ENCODE measurements at places on chromosomes 3 and 15.

- no peak for DNase-seq
Measured at GRCh38 chr15:85318732-85319076, 61.7 kb upstream of the AKAP13 start.

DNA sequence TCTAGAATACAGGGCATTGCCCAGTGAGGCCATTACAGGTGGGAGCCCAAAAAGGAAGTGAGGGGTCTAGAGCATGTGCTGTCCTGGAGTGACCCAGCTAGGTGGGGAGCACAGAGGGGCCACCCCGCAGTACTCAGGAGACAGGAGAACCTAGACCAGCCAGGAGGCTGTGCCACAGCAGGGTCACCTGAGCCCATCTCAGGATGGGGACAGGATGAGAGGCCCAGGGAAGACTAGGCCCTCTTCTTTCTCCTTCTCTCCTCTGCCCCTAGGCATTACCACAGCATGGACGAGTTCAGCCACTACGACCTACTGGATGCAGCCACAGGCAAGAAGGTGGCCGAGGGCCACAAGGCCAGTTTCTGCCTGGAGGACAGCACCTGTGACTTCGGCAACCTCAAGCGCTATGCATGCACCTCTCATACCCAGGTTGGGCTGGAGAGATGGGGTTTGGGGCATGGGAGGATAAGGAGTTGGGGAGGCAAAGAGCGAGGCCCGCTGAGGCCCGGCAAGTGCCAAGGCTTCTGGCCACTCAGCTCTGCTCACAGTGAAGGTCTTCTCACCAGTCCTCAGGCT, 20.6 kb downstream of the LOXL1 start:
- no peak for DNase-seq

GRCh38 chr15:58369261-58369701, 62.5 kb upstream of the LIPC start:
- no peak for DNase-seq

GRCh38 chr15:48992096-48992495, 28.4 kb upstream of the SHC4 start:
- DNase-seq = no peak

- DNase-seq = no peak
Measured at GRCh38 chr3:4571690-4572334, 78.7 kb downstream of the ITPR1 start.

DNA sequence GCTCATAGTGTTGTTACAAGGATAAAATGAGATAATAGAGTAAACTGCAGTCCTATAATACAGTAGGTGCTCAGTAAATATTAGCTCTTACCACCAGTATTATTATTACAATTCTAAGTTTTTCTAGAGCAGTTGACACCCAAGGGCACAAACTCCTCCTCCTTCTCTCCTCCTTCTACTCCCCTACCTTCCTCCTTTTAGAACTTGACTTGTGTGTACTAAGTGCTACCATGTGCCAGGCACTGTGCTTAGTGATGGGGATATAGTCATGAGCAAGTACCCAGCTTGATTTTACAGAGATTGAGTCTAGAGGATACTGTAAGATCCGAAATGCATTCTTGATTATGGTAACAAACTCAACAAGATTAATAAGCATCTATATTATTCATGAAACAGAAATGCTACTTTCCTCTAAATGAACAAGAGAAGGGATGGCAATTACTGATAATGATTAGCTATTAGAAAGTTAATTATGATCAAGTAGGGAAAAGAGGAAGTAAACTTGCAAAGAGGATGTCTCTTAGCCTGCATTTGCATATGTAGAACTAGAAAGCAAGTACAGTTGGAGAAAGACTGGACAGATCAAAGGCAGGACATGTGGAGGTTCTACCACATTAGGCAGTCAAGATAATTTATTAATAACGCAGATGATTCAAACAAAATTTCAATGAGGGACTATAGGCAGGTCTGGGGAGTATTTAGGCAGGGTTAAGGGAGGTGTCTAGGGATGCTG, 72.3 kb downstream of the CLDN11 start:
- DNase-seq = no peak

DNA sequence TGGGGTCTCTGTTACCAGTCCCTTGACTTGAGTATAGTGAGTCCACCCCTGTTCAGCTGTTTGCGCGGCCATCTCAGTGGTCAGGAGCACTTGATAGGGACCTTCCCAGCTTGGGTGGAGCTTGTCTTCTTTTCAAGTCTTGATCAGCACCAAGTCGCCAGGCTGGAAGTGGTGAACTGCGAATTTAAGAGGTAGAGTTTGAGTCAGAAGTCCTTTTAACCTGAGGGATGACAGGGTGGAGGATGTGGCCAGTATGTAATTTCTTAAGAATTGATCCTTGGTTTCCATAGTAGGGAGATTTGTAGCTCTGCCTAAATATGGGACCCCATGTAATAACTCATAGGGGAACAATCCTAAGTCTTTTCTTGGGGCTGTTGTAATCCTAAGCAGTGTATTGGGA, 86.3 kb upstream of the XCR1 start:
- no peak for DNase-seq

DNA sequence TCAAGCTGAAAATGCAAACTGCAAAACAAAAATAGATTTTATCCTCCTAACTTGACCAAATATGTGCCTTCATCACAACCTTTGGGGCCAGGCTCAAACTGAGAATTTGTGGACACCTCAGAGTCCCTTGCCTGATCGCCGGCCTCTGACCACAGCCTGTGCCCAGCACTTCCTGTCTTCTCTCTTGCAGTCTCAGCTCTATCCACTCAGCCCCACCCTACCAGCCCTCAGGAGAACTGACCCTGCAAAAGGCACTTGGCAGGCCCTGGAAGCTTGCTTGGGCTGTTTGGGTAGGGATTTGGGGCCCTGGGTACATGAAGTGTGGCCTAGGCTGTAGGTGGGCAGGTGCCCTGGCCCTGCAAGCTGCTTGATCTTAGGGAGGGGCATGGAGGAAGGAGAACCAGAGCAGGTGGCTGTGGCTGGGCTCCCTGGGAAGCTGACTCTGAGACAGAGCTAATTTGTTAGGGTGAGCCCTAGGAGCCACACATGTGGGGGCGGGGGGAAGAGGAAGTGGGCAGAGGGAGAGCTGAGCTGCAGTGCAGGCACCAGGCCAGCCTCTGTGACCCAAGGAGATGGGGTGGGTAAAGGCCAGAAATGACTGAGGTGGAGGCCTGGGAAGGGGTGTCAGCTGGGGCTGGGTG, 8.6 kb downstream of the CLEC3B start:
- peak; percentile 11 for DNase-seq

GRCh38 chr15:82533801-82534200, 6.5 kb downstream of the RPS17 start:
- DNase-seq = no peak

- DNase-seq = no peak
Measured at GRCh38 chr15:75235051-75235673, 23.0 kb upstream of the GOLGA6C start.

GRCh38 chr15:33007303-33007855, 187.1 kb downstream of the FMN1 start:
- DNase-seq = no peak

- no peak for DNase-seq
Measured at GRCh38 chr3:175764722-175765121, 905.6 kb downstream of the NAALADL2 start.

DNA sequence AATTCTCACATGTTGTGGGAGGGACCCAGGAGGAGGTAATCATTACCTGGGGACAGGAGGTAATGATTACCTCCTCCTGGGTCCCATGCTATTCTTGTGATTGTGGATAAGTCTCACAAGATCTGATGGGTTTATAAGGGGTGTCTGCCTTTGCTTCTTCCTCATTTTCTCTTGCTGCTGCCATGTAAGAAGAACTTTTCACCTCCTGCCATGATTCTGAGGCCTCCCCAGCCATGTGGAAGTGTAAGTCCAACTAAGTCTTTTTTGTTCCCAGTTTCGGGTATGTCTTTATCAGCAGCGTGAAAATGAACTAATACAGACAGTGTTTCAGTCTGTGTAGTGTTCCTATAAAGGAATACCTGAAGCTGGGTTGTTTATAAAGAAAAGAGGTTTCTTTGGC, 13.1 kb upstream of the KCTD6 start:
- no peak for DNase-seq

- DNase-seq = no peak
Measured at GRCh38 chr15:69222002-69222474, 61.6 kb downstream of the GLCE start.

- DNase-seq = no peak
Measured at GRCh38 chr3:190694335-190695001, 168.0 kb downstream of the GMNC start.

DNA sequence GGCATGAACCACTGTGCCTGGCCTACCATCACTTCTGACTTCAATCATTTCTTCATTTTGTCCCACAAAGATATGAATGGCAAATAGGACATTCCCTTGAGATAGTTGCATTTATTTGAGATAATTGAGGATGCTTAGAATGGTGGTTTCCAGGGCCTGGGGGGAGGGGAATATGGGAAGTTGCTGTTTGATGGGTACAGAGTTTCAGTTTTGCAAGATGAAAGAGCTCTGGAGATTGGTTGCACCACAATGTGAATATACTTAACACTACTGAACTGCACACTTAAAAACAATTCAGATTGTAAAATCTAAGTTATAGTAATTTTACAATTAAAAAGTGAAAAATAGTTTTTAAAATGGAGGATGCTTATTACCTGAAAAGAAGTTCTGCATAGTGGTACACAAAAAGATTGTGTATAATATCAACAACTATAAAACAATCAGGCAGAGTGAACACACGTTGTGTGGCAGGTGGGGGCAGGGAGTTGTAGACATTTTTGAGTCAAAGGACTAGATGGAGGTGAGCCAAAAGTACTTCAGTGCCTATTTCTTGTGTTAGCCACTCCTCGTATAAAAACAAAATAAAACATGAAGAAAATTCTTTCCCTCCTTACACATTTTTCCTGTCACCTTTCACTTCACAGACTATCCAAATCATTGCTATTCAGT, 18.5 kb upstream of the RIOX2 start:
- DNase-seq = no peak

GRCh38 chr15:97037080-97037479, 706.6 kb downstream of the NR2F2 start:
- DNase-seq = no peak

DNA sequence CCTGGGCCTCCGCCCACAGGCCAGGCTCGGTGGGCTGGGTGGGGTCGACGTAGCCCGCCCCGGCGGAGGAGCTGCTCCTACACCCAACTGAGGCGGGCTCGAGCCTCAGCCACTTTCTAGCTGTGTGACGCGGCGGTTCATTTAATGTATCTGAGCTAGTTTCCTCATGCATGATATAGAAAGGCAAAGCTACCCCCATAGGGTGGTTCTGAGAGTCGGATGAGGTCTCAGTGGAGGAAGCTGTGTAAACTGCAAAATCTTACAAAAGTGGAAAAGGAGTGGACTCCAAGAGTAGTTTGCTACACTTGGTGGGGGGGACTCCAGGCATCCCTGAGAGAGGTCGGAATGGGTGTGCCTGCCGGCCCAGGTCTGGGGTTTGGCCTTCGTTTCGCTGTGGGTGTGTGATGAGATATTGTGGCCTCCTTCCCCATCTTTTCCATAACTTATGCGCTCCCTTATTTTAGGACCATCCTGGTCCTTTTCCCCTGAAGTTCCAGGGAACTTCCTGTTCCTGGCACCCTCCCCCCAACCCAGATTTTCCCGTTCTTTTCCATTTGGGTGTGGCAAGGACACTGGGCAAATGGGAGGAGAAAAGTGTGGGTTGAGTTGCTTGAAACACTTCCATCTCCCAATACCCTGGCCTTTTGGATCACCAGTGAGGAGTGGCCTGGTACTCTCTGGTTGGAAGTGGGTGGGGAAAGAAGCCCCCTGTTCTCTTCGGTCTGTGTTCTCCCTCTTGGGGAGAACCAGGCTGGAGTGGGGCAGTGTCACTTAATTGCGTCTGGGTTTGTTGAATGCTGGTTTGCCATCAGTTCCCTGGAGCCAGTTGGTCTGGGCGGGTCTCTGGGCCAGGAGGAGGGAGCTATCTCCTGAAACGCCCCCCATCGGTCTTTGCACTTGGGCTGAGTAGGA, 1.1 kb downstream of the PDIA5 start:
- DNase-seq = peak; percentile 15

- no peak for DNase-seq
Measured at GRCh38 chr3:98817547-98818041, 54.5 kb downstream of the ST3GAL6 start.

DNA sequence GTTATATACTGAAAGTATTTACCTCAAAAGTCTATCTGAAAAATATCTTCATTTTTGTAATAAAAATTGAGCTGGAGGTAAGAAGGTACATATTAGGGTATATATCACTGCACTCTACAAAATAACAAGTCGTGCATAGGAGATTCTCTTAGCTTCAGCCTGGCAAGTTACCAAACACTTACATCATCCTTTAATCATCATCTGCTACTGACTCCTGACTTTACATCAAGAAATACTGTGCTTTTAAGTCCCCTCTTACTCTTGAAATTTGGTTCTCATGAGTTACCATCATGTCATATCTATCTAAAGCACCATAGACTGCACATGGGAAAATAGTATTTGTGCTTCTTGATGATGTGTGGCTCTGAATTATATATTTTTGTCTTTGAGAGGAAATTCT, 50.8 kb downstream of the LYSMD4 start:
- DNase-seq = no peak

DNA sequence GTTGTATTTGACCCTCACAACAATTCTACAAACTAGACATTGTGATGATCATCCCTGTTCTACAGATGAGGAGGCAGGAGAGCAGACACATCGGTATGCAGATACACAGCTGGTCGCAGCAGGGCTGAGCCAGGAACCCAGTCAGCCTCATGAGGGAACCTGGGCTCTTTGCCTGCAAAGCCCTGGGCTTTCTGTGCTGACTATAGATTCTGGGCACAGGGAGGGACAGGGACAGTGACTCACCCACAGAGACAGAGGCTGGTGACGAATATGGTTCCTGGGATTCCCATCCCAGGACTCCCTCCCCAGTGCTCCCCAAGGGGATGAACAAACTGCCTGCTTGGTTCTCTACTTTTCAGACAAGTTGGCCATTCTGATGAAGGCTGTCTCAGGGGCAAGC, 3.8 kb upstream of the CAMP start:
- DNase-seq = no peak

- DNase-seq = no peak
Measured at GRCh38 chr3:141457624-141458236, 29.1 kb upstream of the RASA2 start.

- no peak for DNase-seq
Measured at GRCh38 chr15:52424856-52425431, 103.7 kb downstream of the MYO5A start.
